ENCODE measurements at places on chromosomes 6 and 20.

GRCh38 chr6:107116328-107116892 lies 1.1 kb upstream of the BEND3 start:
- DNase-seq, result no peak

DNA sequence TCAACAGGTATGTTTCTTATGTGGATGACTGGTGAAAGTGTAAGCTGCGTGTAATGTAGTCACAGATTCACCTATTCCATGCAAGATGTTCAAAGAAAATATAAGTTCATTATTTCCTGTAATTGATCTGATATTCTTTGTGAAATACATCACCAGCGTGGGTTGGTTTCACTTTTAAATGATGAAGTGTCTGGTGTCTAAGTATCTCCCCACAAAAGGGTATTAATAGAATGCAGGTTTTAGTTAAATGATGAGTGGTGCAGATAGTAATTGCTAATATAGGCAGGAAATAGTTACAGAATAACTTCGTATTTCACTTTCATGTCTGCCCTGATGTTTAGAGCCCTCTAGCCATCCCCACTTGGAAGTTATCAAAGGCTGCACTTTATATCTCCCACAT lies 22.2 kb downstream of the PGBD1 start:
- no peak for DNase-seq

DNA sequence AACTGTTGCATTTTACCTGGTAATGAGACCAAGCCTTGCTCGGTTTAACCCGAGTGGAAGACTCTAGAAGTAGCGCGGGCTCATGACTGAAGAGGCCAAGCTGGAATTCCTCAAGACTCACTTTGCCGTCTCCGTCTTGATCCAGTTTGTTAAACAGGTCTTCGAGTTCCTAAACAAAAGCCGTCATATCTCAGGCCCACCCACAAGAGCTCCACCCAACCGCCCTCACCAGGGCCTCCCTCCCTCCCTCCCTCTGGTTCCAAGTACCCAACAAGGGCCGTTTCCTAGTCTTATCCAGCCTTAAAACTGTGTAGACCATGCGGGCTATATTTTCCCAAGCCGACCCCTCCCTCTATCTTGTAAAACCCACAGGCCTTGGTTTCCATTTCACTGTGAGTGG lies 81.4 kb downstream of the NINL start:
- DNase-seq, result no peak

DNA sequence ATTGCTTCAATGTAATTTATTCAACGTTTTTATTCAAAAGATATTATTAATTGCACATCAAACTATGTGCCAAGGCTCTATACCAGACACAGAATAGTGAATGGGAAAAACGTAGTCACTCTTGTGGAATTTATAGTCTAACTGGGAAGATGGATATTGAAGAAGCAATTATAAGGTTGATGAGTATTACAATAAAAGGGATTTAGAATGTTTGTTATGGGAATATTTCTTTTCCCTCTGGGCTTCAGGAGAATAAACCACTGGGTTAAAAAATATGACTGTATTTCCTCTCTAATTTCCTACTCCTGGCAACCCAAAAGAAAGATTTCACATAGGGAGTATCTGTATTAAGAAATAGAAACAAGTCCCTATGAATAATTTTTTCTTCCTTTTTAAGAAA lies 25.1 kb upstream of the UTRN start:
- no peak for DNase-seq

GRCh38 chr6:155177363-155177961 lies 86.4 kb upstream of the CLDN20 start:
- peak; percentile 48 for DNase-seq

- no peak for DNase-seq
These were observed 39.8 kb upstream of the MYL9 start for GRCh38 chr20:36501367-36502006.

GRCh38 chr6:149013586-149014344 lies 266.9 kb downstream of the UST start:
- no peak for DNase-seq

GRCh38 chr20:8557711-8558110 lies 425.6 kb downstream of the PLCB1 start:
- DNase-seq, result no peak

- no peak for DNase-seq
These were observed 71.5 kb downstream of the CRYBG1 start for GRCh38 chr6:106431972-106432371.

DNA sequence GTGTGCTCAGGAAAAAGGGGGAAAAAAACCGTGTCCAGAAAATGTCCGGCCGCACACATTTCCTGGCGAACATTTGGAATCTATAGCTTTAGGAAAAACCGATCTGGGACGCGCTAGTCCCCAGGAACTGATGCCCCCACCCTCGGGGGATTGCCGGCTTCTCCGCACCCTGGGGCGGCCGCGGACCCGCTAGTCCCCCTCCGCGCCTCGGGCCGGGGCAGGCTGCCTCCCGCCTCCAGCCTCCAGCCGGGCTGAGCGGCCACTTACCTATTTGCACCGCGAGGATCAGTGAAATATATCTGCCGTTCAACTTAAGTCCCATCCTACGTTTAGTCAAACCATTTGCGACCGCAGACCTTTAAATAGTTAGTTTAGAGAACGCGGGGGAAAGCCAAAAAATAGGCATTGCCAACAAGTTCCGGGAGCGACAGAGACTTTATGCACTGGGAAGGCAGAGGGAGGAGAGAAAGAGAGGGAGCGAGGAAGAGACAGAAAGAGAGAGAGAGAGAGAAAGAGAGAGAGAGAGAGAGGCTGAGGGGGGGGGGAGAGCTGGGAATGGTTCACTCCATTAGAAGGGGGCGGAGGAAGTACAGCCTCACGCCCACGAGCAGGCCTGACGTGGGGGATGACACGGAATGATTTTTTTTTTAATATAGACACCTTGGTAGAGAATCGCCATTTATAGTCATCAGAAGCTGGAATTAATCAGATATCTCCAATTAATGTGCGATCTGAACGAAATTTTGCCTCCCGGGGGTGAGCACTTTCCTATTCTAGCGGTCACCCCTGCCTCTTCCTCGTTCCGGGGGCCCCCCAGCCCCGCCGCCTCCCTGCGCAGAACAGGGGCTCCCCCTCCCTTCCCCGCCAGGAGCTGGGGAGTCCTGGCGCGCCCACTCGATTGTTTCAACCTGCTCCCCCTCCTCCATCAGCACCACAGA lies at the start of gene NRN1:
NRN1 (minus strand) TSS at position 498 of the 938 bp plus-strand sequence; CDS start at position 322, 176 bp downstream.
- DNase-seq, result peak; percentile 43

GRCh38 chr6:111743862-111744692 lies 129.2 kb downstream of the FYN start:
- no peak for DNase-seq

- DNase-seq, result no peak
These were observed 38.9 kb downstream of the RPP40 start for GRCh38 chr6:4964675-4965561.

GRCh38 chr6:125255201-125255600 lies 46.6 kb downstream of the HDDC2 start:
- no peak for DNase-seq

DNA sequence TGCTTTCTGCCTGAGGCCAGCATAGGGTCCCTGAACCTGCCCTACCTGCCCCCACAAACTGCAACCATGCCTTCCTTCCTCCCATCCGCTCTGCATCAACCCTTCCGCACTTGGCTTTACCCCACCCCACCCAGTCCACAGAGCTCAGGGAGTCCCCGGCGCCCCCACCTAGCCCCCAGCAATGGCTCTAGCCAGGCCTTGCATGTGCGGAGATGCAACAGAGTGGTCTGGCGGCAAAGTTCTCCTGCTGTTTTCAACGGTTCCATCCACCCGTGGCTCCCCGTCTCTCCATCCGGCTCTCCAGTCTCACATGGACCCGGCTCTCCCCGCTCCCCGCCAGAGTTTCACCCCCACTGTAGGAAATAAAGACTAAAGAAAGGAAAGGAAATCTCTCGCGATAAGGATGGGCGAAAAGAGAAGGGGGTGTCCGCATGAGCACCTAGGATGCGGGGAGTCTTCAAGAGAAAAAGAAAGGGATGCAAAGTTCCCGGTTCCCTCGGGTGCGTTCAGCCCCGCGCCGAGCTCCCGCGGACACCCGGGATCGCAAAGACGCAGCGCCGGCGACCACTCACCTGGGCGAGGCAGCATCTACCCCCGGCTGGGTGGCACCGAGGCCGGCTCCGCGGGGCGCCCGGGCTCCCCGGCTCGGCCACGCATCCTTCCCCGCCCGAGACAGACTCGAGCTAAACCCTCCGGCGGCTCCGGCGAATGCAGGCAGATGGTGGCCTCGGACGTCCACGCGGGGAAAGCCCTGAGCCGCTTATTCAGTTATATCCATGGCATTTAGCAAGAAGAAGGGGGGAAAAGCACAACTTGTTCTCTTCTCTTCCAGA lies 579 bp downstream of the LRFN2 start:
- DNase-seq, result no peak

DNA sequence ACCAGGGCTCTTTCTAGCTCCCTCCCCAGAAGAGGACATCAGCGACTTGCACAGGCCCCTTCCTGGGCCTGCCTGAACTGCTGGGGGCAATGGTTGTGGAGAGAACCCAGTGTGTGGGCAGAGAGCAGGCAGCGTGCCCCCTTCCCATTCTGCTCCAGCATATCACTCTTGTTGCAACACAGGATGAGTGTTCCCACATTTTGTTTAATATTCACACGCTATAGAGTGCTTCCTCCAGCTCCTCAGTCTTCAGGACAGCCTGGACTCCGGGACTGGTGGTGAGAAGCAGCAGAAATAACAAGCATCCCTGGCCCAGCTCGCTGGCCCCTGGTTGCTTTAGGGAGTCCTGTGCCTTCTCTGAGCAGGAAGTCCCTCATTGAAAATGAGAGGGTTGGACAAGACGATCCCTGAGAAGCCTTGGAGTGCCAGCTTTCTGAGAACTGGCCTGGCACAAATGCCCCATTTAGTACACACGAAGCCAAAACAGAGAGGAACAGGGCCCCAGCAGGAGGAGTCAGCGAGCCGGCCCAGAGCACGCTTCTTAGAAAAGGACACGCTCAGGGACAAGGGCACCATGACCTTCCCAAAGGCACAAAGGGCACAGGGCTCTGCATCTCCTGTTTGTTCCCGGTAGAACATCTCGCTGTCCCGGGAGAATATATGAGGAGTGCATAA lies 84.2 kb upstream of the FOXC1 start:
- DNase-seq, result no peak

GRCh38 chr20:37193226-37193625 lies 13.9 kb upstream of the MROH8 start:
- no peak for DNase-seq

DNA sequence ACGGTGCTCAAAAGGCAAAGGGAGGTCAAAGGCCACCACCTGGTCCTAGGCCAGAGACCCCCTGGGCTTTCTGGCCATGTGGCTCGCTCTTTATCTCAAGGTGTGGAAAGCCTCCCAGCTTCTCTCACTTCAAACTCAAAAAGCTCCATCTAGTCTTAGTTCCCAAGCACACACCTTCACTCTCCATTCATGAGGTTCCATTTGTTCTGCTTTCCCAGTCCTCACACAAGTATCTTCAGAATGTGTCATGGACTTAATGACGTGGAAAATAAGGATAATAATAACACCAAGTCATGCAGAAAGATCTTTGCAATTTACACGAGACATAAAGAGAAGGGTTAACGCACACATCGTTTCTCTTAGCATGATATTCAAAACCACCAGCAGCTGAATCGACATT lies 219.3 kb downstream of the GMDS start:
- DNase-seq, result no peak

GRCh38 chr20:4814696-4815252 lies 93.1 kb downstream of the PRND start:
- DNase-seq, result no peak

- no peak for DNase-seq
These were observed 474 bp downstream of the CEBPB start for GRCh38 chr20:50191065-50191543.

GRCh38 chr6:130204322-130204721 lies 18.4 kb downstream of the SAMD3 start:
- no peak for DNase-seq

DNA sequence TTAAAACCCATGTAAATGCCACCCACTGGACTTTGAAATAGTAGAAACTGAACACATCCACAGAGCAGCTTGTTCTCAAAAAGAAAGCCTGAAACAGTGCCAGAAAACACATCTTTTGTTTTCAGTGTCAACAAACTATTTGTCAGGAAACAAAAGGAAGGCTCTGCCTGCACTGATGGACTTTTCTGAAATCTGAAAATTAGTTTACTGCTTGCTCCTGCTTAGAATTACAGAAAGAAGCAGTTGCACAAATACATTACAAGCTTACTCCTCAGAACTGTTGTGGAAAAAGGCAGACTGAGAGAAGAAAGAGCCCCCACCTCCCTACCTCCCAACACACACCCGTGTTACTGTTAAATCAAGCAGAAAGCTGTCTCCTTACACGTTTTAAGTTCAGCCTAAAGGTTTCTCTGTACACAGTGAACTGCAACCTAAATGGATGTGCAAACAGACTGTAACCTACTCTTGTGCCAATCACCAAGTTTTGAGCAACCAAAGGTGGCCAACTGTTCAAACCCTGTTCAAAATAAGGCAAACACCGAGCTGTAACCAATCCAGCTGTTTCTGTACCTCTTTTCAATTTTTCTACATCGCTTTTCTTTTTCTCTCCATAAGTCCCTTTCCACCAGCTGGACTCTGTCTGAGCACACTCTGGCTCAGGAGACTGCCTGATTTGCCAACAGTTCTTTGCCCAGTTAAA lies 43.7 kb downstream of the FRK start:
- DNase-seq, result no peak

GRCh38 chr6:125154761-125155135 lies 1.2 kb downstream of the TPD52L1 start:
- DNase-seq, result peak; percentile 52

DNA sequence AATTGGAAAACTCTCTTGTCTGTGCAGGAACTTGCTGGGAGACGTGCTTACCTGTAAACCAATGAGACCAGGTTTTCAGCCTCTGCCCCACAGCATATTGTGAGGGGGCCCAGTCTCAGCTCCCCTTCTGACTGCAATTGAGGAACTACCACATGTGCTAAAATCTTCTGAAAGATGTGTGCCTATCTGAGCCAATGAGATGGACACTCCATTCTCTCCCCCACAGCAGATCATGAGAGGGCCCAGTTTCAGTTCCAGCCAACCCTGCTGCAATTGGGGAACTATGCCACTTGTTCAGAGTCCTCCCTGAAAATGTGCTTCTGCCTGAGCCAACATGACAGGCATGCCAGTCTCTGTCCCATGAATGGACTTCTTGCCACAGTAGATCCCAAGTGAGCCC lies 20.9 kb upstream of the PI3 start:
- DNase-seq, result no peak

- DNase-seq, result no peak
These were observed 30.6 kb downstream of the TMEM14B start for GRCh38 chr6:10778230-10778629.

GRCh38 chr6:129795261-129795660 lies 65.9 kb downstream of the TMEM244 start:
- no peak for DNase-seq

GRCh38 chr6:7258231-7258763 lies 54.7 kb downstream of the SSR1 start:
- no peak for DNase-seq

DNA sequence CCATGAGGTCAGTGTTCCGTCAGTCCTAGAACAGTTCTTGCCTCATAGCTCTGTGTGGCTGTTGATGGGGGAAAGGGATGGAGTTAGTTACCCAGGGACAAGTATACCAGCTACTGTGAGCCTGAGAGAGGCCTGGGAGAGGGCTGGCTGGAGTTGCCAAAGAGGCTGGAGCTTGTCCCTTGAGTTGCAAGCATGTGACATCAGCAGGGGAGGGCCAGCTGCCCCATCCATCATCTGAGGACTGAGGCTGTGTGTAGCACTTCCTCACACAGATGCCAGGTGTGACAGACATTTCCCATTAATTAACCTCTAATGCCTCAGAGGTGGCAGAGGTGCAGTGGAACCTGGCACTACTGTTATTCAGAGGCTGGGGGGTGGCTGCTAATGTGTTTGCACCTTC lies 131.6 kb downstream of the PHACTR3 start:
- no peak for DNase-seq
